Amygdala (tissue), 56 donors: ENCODE measurements at places on chromosomes 3 and 15.

DNA sequence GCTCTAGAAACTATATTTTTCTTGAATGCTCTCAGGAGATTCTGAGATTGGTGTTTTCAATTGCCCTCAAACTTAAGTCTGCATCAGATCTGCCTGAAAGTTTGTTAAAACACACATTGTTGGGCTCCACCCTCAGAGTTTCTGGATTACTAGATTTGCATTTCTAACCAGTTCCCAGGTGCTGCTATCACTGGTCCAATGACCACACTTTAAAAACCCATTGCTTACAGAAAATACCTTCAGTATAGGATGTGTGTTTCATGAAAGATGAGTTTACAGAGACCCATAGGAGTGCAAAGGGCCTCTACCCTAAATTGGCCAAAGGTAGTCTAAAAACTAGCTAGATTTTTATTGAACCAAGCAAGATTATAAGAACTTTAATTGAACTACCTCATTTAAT, 17.8 kb downstream of the GRM7 start:
- no peak for DNase-seq

- DNase-seq = no peak
Observed at GRCh38 chr3:142117056-142117851, 32.1 kb downstream of the TFDP2 start.

DNA sequence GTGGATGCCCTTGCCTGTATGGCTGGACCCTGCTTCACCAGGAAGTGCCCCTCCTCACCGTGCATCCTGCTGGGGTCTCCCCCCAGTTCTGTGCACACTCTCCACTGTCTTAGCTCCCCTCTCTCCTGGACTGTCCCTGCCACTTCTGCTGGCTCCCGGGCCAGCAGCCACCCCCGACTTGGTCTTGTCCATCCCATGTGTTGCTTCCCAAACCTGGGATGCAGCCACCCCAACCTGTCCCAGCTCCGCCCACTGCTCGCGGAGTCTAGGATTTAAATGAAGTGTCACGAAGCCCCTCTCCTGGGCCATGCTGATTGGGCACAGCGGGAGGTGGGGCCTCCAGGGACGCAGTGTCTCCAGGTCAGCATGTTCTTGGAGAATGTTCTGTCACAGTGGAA, 48.5 kb downstream of the PLXNA1 start:
- no peak for DNase-seq

GRCh38 chr3:55692295-55692956, 205.3 kb upstream of the WNT5A start:
- no peak for DNase-seq

DNA sequence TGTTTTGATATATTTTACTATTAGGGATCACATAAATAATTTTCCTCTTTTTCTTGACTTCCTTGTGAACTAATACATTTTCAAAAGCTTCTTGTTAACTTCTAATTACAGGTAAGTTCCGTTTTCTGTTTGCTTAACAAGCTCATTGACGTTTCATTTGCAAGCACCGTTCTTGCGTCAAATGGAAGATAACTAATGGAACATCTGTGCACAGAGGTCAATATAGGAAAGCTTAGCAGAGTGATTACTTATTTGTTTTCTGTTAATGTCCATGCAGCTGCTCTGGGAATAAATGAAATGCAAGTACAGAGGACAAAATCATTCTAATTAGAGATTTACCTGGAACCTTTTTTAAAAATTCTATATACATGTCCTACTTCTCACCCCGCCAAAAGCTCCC, 115.5 kb upstream of the C2CD4B start:
- DNase-seq = no peak

DNA sequence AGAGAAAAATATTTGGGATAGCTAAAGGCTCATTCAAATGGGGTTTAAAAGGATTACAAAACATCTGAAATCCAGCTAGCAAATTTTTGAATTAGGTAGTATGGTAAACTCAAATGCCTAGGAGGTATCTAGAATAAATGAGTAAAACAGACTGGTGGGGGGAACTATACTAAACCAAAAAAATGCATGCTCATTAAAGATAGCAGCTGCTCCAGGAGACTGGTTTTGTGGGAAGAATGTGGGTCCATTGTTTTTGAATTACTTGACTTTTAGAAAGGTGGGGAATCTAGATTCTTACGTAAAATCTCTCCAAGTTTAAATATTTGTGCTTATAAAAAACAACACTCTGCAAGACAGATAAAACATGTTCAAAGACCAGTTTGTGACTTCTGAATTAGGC, 73.8 kb downstream of the LEKR1 start:
- no peak for DNase-seq

DNA sequence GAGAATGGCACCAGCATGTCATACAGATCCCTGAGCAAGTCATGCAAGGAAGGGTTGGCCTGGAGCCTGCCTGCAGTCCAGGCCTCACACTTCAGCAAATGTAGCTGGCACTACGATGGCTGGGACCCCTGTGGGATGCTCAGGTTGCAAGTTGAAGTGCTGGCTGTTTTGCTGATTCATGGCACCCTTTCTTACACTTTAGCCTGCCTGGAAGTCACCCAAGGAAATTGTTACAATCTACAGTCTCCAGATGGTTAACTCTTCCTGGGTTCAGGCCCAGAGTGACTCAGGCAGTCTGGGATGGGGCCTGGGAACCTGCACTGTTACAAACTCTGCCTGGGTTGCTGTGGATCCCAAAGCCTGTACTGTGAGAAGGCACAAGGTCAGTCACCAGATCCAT, 91.0 kb upstream of the SLC6A11 start:
- DNase-seq = no peak

GRCh38 chr15:89806210-89806558, 8.5 kb downstream of the ANPEP start:
- no peak for DNase-seq

DNA sequence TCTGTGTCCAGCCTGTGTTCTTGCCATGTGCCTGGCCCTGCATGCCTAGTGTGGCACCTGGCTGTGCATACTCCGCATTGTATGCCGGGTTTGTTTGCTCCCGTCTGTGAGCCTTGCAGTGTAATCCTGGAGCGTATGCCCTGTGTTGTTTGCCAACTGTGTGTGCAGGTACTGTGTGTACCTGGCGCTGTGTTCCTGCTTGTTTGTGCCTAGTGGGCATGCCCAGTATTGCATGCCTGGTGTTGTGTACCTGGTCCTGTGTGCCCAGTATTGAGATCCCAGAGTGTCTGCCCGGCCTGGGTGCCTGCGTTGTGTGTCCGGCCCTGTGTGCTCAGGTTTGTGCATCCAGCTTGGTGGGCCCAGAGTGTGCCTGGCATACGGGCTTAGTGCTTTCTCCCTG, 54.5 kb upstream of the CHRNA7 start:
- DNase-seq = no peak

GRCh38 chr3:43104039-43104438, 1.8 kb downstream of the POMGNT2 start:
- DNase-seq = no peak

DNA sequence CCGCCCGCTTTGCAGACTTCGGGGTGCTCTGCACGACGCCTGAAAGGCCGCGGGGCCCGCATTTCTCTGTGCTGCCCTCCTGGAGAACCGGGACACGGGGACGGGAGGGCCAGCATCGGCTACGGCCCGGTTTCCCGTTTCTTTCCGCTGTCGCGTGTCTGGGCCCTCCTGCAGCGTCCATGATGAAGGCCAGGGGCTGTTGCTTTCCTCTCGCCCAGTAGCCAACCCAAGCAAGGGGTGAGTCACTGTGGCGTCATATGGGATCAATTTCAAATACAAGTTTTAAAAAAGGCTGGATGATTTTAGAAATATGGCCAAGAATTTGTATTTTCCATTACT, 435 bp downstream of the SLC35G2 start:
- DNase-seq = no peak

- no peak for DNase-seq
Observed at GRCh38 chr3:163139600-163139999, 1643.0 kb downstream of the OTOL1 start.

GRCh38 chr3:58657571-58658141, 8.9 kb downstream of the FAM3D start:
- DNase-seq = no peak

GRCh38 chr3:113075588-113075987, 84.8 kb downstream of the GTPBP8 start:
- no peak for DNase-seq

DNA sequence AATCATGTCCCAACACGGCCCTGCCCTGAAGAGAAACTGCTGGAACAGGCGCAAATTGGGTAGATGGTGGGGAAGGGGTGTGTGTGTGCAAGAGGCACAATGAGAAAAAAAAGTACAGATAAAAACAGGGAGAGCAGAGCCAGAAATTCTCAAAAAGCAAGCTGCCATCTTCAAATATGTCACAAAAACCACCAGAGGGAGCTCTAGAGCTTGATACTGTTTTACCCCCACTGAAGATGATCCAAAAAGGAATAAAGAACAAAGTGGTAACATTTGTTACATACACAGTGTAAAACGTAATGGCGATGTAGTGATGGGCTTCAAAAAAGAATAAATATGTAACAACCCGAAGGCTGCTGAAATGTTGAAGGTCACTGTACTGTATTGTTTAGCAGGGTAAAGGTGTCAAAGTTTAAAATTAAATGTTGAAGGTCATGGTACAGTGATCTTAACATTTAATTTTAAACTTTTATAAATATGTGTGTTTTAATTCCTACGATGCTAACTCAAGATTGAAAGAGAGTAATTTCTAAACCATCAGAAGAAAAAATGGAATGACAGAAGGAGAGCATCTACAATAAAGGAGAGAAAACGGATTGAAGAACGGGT, 6.0 kb downstream of the SNRPA1 start:
- DNase-seq = no peak

DNA sequence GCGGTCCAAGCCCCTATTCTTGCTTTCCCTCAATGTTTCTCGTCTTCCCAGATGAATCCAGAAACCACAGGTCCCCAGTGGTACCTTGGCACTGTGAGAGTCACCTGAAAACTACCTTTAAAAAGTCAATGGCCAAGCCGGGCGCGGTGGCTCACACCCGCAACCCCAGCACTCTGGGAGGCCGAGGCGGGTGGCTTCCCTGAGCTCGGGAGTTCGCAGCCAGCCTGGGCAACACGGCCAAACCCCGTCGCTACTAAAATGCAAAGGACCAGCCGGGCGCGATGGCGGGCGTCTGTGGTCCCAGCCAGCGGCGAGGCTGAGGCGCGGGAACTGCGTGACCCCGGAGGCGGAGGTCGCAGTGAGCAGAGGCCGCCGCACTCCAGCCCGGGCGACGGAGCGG, 285.9 kb downstream of the CHL1 start:
- no peak for DNase-seq

GRCh38 chr3:5198986-5199731, 11.7 kb downstream of the EDEM1 start:
- DNase-seq = no peak

- no peak for DNase-seq
Observed at GRCh38 chr3:108125550-108126071, 34.8 kb upstream of the CD47 start.

- DNase-seq = no peak
Observed at GRCh38 chr3:117754058-117754457, 1044.5 kb downstream of the TUSC7 start.

- no peak for DNase-seq
Observed at GRCh38 chr3:23864931-23865330, 51.9 kb downstream of the NKIRAS1 start.

GRCh38 chr3:150072576-150072975, 101.9 kb upstream of the PFN2 start:
- no peak for DNase-seq

- DNase-seq = no peak
Observed at GRCh38 chr3:152385761-152386160, 117.0 kb downstream of the MBNL1 start.
